Femur (tissue), 1 donor: ENCODE measurements at places on chromosomes 2 and 18.

DNA sequence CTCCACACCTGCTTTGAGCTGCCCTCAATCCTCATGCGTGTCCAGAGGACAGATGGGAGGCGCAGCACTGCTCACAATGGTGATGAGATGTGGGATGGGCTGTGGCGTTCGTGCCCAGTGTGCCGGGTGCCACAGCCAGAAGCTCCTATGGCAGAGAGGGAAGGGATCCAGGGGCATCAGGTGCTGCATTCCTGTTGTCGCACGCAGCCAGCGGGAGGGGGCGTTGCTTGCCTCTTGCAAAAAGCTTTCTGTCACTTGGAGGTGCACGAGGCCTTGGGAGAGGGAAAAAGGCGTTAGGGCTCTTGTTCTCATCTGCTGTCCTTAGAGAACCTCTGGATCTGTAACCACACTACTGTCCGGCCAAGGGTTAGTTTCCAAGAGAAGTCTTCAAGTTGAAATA lies 29.2 kb upstream of the ALLC start:
- DNase-seq: no peak

GRCh38 chr2:235610696-235611257 lies 116.9 kb downstream of the AGAP1 start:
- no peak for DNase-seq

- no peak for DNase-seq
Measured at GRCh38 chr2:86274265-86274917, 63.0 kb downstream of the REEP1 start.

- no peak for DNase-seq
Measured at GRCh38 chr18:24876266-24876665, 415.8 kb downstream of the HRH4 start.

GRCh38 chr18:9240270-9240669 lies 94.3 kb upstream of the TWSG1 start:
- no peak for DNase-seq

GRCh38 chr2:176473177-176473576 lies 203.9 kb downstream of the MTX2 start:
- DNase-seq: peak; percentile 46

DNA sequence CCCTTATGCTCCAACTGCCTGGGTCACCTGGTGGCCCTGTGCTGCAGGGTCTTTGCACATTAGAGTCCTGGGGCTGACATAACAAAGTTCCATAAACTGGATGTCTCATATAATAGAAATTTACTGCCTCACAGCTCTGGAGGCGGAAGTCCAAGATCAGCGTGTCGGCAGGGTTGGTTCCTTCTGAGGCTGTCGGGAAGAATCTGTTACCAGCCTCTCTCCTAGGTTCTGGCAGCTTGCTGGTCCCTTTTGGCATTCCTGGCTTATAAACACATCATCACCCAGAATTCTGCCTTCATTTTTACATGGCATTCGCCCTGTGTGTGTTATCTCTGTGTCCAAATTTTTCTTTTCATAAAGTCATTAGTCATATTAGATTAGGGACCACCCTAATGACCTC lies 170.5 kb downstream of the NDUFA10 start:
- no peak for DNase-seq

DNA sequence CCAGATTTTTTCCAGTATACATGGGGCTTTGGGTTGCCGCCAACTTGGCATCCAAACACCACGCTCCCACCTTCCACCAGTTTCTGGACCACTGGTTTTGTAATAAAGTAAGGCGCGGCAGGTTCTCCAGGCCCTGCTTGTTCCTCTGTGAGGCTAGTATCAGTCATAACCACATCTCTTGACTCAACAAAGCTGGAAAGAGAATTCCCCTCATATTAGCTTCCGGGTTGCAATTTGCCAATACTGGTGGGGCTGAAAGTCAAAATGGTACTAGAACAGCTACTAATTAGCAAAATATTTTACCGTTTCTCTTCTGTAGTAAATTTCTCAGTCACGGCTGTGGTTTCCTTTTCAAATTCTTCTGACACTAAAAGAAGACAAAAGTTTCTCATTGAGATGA lies 25.0 kb downstream of the TTN start:
- DNase-seq: no peak

- peak; percentile 39 for DNase-seq
Measured at GRCh38 chr2:118320658-118321057, 232.4 kb downstream of the INSIG2 start.

GRCh38 chr2:157751462-157752058 lies 122.9 kb upstream of the ACVR1C start:
- peak; percentile 43 for DNase-seq

DNA sequence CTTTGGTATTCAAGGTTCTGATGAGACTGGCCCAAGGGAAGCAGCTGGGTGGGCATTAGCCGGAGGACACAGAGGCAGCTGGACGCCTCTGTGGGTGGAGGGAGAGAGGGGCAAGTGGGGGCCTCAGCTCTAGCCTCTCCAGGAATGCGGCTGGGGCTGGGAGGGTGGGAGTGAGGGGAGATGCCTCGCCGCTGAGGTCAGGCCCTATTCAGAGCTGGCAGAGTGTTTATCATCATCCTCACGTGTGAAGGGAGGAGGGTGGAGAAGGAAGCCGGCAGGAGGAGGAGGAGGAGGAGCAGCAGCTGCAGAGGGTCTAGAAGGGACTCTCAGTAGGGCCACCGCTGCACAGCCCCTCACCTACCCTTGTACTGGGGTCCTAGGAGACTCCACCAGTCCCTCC lies 43.1 kb downstream of the TNS1 start:
- no peak for DNase-seq

DNA sequence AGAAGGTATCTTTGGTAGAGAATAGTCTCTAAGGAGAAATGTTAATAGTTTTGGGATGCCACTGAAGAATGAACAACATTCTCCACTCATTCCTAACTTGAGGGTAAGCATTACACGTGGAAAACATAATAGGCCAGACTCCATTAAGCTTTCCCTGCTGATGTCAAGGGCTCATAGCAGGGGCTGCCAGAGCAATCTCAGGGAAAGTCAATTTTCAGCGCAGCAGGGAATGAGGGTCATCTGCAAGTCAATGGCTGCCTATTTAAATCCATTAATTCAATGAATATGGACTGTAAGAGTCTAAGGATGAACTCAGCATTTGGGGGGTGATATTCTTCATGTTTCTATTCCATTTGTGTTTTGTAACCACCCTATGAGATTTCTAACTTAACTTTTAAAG lies 144.2 kb upstream of the ARL4C start:
- no peak for DNase-seq

GRCh38 chr2:166013878-166014277 lies 60.3 kb upstream of the TTC21B start:
- DNase-seq: no peak

- no peak for DNase-seq
Measured at GRCh38 chr18:55001394-55002024, 42.2 kb upstream of the CCDC68 start.

DNA sequence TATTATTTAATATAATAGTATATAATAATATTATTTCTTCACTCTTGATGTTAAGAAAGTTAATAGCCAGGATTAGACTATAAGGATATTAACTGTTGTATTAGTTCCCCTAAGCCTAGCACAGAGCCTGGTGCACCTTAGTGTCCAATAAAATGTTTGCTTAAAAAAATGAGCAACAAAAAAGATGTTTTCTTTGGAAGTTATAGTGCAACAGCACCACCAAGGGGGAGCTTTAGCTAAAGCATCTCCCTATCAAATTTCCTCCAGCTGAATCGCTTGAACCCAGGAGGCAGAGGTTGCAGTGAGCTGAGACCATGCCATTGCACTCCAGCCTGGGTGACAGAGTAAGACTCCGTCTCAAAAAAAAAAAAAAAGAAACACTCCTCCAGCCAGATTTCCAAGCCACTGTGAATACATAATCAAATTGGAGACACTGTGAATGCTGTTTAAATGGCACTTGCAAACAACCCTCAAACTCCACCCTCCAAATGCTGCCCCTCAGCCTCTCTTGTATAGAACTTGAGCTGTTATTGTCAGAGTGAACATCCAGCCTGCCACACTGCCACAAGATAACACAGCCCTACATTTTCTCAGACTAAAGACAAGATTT lies 221.9 kb downstream of the DYM start:
- no peak for DNase-seq

DNA sequence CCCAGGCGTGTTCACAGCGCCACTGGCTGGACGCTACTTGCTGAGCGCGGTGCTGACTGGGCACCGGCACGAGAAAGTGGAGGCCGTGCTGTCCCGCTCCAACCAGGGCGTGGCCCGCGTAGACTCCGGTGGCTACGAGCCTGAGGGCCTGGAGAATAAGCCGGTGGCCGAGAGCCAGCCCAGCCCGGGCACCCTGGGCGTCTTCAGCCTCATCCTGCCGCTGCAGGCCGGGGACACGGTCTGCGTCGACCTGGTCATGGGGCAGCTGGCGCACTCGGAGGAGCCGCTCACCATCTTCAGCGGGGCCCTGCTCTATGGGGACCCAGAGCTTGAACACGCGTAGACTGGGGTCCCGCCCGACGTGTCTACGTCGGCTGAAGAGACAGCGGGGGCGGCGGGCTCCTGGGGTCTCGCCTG lies 891 bp upstream of the KHK start:
- DNase-seq: peak; percentile 78

DNA sequence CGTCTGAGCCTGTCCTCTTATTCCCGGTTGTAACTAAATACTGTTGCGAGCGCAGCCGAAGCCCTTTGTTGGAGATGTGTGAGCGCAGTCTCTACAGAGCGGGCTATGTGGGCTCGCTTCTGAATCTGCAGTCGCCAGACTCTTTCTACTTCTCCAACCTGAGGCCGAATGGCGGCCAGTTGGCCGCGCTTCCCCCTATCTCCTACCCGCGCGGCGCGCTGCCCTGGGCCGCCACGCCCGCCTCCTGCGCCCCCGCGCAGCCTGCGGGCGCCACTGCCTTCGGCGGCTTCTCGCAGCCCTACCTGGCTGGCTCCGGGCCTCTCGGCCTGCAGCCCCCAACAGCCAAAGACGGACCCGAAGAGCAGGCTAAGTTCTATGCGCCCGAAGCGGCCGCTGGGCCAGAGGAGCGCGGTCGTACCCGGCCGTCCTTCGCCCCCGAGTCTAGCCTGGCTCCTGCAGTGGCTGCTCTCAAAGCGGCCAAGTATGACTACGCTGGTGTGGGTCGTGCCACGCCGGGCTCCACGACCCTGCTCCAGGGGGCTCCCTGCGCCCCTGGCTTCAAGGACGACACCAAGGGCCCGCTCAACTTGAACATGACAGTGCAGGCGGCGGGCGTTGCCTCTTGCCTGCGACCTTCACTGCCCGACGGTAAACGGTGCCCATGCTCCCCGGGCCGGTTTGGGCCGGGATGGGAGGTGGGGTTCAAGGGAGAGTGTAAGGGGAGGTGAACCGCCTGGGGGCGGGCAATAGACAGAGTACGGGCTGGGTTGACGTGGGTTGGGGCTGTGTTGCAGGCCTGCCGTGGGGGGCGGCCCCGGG lies at the start of gene HOXD12:
TSS of gene HOXD12 (plus strand) at position 68 of the 819 bp plus-strand sequence. CDS start at position 75, 7 bp downstream.
- DNase-seq: no peak

DNA sequence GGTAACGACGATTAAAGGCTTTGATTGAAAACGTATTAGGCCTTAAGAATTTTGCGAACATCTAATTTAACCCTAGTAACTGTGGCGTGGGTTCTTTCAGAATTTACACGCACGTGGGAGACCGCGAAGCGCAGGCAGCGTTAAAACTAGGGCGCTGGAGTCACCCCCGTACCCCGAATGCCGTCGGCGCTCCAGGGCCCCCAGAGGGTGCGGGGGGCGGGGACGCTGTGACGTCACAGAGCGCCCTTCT lies 673 bp upstream of the SMCHD1 start:
- DNase-seq: no peak

DNA sequence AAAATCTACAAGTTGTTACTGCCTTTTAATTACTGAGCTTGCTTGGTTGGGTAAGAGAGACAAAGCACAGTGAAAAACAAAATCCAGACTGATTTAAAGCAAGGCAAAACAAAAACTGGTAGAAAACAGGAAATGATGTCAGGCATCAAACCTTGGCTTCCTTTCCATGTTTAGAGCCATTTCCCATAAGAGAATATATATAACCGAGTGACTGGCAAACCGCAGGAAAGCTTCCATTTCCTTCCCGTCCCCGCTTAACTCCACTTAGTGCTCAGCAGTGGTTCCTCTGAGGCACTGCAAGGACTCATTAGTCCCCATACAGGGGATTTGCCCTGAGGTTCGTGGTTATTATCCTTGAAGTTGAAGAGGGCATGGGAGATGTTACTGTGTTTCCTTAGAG lies 446.3 kb downstream of the LPIN1 start:
- no peak for DNase-seq

- DNase-seq: no peak
Measured at GRCh38 chr2:236092714-236093113, 75.5 kb downstream of the GBX2 start.

DNA sequence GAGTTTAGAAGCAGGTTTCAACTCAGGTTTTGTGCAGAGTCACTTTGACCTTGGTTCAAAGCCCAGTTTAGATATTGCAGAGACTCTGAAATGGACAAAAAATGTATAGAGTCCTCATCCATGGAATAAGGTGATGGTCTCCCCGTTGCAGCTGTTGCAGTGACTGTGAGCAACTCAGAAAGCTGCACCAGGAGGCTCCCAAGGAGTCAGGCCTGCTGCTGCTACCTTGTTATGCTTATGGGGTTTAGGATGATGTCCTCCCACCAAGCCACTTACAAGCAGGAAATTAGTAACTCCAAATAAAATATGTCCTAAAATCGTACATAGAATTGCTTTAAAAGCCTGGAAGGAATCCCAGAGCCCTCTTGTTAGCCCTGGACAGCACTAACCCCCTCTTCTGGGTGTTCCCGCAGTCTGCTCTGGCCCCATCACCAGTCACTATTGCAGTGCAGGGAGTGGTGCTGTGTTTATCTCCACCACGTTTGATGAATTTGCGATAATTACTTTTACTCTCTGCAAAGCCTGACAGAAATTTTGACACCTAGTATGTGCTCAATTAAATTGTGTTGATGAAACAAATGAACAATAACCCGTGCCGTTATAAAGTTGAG lies 189.0 kb downstream of the CNTNAP5 start:
- no peak for DNase-seq

DNA sequence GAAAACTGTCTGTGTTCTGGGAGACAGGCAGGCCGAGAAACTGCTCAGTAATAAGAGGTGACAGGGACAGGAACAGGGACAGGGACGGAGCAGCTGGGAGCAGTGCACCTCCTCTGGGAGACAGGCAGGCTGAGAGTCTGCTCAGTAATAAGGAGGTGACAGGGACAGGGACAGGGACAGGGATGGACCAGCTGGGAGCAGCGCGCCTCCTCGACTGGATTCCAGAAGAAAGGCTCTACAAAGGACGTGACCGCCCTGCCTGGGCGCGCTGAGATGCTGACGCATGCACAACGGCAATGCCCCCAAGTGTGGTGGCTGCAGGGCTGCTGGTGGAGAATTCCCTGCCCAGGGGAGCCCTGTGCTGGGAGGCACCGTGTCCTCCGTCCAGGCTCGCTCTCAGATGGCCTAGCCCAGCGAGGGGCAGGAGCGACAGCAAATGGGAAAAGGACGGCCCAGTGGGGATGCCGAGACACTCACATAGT lies 44.2 kb upstream of the PXDN start:
- no peak for DNase-seq

DNA sequence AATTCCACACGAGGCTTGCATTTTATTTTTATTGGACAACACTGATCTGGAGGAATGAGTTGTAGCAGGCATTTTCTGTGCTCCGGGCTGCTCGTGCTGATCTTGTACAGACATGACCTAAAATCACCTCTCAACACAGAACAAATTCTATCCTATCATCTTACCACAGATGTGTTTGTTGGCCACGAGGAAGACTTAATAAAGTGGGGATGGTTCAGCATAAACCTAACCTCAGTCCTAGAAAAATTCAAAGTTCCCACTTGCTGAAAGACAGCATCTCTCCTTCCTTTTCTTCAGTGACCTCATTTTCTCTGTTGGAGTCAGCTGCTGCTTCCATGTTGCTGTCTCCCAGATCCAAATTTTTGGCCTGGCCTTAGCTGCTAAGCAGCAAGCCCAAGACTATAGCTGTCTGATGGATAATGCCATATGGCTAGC lies 45.3 kb downstream of the RBKS start:
- no peak for DNase-seq

GRCh38 chr2:191082321-191082720 lies 68.3 kb upstream of the STAT1 start:
- DNase-seq: no peak
